ENCODE measurements at places on chromosomes 6 and 20.

- no peak for DNase-seq
Measured at GRCh38 chr6:71393981-71394432, 105.4 kb downstream of the OGFRL1 start.

- DNase-seq = no peak
Measured at GRCh38 chr20:33320006-33320405, 37.0 kb downstream of the BPIFB1 start.

- DNase-seq = no peak
Measured at GRCh38 chr20:59223750-59224149, 60.1 kb downstream of the ZNF831 start.

GRCh38 chr6:30508890-30509736 lies 19.8 kb downstream of the HLA-E start:
- peak; percentile 98 for DNase-seq

DNA sequence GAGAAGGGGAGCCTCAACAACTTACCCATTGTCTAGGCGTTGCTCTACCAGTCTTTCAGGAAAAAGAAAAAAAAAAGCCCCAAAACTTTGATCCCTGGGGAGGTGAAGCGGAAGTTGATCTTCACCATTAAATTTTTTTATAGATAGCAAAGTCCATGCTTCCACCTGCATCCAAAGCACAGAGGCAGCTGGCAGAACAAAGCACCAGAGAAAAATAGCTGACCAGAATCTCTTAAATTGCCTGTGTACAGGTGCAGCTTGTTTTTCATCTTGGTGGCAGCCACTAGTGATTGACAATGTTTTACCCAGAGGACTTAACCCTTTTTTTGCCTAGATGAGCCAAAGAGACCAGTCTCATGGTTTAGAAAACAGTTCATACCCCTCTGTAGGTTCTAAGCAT lies 86.0 kb downstream of the MYB start:
- no peak for DNase-seq

- no peak for DNase-seq
Measured at GRCh38 chr6:54133186-54133585, 21.9 kb downstream of the MLIP start.

GRCh38 chr6:143961886-143962878 lies 45.9 kb downstream of the PLAGL1 start:
- DNase-seq = no peak

DNA sequence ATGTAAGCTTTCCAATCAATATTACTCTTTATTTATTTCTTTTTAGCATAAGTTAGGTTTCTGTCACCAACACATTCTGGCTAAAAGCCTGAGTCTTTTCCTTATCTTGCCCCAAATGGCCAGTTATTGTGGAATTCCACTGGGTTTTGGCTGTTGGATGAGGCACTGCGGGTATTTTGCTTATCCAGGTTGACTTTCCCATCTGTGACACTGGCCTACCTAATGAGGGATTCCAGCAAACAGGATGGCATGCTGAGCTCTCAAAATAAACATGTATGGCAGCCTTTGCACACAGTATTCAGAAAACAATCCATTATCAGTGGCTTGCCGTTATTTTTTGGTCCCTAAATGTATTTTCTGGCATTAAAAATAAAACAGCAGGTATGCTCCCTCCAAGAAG lies 6.5 kb upstream of the RALGAPB start:
- no peak for DNase-seq

DNA sequence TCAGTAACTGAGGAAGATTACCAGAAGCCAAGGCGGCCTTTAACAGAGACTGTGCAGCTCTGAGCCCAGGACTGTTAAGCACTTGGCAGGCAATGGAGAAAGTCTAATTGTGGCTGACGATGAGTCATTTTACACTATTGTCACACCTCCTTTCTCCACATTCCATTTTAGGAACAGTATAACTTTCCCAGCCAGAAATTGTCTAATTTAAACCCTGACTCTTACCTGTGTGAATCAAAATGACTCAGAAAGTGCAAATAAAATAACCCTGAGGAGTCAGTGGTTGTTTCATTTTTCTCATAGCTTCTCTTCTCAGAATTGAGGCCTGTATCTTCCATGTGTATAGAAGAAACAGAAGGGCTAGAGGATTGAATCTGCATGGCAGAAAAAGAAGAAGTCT lies 40.0 kb upstream of the OPN5 start:
- DNase-seq = no peak

GRCh38 chr20:50746138-50746940 lies 15.0 kb downstream of the PARD6B start:
- no peak for DNase-seq

Measured in KBM-7 (cell line).